ENCODE measurements at places on chromosomes 3 and 15.

- no peak for DNase-seq
These were observed 60.4 kb downstream of the CCNL1 start for GRCh38 chr3:157099326-157100095.

- DNase-seq, result no peak
These were observed 39.1 kb downstream of the MESD start for GRCh38 chr15:80950291-80951078.

- DNase-seq, result no peak
These were observed 459.4 kb upstream of the TGFBR2 start for GRCh38 chr3:30146978-30147377.

DNA sequence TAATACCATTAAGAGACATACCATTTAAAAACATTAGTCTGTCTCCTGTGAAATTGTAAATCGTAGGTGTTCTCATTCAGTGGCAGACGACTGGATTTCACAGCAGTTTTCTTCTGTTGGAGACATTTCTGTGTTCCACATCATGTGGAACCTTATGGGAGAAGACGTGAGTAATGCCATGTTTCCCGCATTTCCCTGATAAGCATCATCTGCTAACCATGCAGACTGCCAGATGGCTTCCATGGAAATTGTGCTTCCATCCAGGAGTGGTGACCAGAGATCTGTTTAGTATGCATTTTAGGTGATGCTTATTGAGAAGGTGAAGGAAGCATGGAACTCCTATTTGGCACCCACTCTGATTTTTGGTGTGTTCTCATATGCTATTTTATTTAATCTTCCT lies 28.4 kb upstream of the ST3GAL6 start:
- peak; percentile 74 for DNase-seq

GRCh38 chr3:108098003-108098370 lies 7.2 kb upstream of the CD47 start:
- no peak for DNase-seq

GRCh38 chr15:46607077-46607476 lies 972.2 kb downstream of the SQOR start:
- DNase-seq, result no peak

Measured in cerebellar cortex (tissue), 1 donor.